ENCODE measurements at places on chromosomes 2 and 18.

DNA sequence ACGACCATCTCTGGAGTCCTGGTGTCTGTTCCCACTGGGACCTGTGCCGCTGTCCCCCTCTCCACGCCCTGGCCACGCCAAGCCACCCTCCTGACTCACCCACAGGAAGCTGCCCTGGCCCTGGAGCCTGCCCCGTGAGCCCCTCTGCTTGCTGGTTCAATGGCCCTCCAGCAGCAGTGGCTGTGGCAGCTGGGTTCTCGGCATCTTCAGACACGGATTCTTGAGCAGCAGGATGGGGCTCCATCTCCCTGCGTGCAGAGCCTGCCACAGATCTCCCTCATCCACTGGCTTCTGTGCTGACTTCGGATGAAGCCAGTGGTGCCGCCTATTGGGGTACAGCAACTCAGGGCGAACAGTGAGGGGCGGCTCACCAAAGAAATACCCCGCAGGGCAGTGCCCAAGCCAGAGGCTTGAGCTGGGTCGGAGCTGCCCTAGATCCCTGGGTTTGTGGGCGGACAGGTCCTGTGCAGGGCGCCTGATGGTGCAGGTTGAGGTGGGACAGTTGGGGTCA lies 14.0 kb downstream of the CAPN10 start:
- no peak for DNase-seq

- no peak for DNase-seq
Measured at GRCh38 chr2:974502-974901, 23.9 kb downstream of the SNTG2 start.

GRCh38 chr2:74181739-74182138 lies 3.1 kb upstream of the MOB1A start:
- no peak for DNase-seq

DNA sequence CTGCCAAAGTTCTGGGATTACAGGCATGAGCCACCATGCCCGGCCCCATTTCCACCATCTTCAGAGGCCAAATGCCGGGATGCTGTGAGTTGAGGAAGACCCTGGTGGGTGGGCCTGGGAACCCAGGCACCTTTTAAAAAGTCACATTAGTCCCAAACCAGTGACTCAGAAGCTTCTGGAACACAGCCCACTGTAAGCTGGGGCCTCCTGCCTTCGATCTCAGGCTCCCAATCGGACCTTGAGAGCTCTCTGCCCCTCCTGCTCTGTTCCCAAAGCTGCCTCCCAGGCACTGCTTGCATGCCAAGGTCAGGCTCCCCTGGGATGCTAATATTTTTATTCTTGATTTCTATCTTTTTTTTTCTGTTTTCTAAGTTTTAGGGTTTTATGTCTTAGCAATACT lies 4.2 kb downstream of the ADCY3 start:
- DNase-seq = no peak

DNA sequence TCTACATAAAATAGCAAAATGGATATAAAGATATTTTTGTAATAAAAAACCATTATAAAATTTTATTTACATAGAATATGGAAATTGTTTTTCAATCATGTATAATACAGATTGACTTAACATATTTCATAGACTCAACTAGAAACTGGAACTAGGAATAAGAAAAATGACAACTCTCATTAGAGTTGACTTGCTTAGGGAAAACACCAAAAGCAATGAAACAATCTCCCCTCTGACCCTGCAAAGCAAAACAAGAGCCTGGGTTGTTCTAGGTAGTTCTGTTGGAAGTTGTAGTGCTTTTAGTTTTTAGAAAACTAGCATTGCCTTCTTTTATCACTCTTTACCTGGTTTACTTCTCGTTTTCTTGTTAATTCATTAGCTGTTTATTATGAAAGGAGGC lies 32.2 kb upstream of the MTIF2 start:
- DNase-seq = no peak

DNA sequence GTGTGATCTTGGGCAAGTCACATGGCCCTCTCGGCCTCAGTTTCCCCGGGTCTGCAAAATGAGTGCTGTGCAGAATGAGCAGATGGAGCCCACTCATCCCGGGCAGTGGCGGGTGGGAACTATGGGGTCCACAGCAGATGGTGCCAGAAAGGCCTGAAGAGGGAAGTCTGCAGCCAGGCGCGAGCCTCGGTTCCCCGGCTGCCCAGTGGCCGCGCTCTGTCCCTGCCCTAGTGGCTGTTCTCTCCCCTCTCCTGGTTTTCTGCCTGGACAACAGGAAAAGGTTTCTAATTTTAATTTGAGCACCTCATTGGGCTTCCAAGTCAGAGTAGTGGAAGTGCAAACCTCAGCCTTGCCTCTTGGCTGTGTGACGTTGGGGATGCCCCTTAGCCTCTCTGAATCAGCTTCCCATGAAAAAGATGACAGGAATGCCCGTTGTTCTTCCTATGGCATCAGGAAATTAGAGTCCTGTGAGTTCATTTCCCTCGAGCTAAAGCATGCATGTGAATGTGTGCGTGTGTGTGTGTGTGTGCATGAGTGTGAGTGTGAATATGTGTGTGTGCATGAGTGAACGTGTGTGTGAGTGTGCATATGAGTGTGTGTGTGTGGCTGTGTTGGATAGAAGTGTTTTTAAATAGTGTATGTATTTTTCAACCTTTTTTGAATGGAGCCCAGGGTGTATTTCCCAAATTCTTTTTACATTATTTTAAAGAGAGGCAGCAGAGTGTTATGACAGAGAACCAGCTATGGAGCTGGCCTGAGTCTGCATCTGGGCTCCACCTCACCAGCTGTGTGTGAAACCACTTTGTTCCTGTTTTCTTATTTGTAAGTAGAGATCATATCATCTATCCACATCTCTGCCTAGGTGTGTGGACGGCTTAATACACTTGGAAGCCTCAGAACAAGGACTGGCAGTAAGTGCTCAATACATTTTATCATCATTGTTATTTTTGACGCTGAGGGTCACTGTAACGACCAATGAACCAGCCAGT lies 41.3 kb downstream of the RRM2 start:
- no peak for DNase-seq

DNA sequence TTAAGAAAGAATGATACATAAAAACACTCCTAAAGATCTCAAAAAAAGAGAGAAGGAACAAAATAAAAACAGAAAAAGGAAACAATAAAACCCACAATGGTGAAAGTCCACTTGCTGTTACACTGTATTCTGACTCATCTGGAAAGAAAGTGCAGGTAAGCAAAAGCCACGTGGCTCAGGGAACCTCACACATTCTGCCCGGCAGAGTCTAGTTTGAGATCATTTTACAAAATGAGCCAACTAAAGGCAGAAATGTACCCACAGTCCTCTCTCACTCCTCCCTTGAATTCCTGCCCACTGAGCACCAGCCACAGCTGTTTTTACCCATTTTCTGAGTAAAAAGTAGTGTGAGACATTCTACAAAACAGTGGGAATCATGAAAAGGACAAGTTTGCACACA lies 10.0 kb downstream of the KCNH7 start:
- DNase-seq = no peak

- no peak for DNase-seq
Measured at GRCh38 chr2:74921236-74921736, 37.2 kb upstream of the POLE4 start.

DNA sequence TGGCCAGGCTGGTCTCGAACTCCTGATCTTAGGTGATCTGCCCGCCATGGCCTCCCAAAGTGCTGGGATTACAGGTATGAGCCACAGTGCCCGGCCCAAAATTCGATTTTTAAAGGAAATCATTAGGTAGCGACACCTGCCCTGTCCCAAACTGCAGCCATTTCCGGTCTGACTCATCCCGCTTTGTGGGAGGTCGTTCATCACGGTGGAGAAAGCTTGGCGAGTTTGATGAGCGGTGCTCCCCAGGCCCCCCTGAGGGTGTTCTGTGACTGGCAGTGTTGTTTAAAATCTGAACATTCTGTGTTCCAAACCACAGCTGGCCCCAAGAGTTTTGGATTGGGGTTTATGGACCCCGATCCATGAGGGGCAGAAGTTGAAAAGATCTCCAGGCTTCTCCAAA lies 53.0 kb upstream of the GLI2 start:
- no peak for DNase-seq

- no peak for DNase-seq
Measured at GRCh38 chr2:191222952-191223351, 22.3 kb upstream of the MYO1B start.

DNA sequence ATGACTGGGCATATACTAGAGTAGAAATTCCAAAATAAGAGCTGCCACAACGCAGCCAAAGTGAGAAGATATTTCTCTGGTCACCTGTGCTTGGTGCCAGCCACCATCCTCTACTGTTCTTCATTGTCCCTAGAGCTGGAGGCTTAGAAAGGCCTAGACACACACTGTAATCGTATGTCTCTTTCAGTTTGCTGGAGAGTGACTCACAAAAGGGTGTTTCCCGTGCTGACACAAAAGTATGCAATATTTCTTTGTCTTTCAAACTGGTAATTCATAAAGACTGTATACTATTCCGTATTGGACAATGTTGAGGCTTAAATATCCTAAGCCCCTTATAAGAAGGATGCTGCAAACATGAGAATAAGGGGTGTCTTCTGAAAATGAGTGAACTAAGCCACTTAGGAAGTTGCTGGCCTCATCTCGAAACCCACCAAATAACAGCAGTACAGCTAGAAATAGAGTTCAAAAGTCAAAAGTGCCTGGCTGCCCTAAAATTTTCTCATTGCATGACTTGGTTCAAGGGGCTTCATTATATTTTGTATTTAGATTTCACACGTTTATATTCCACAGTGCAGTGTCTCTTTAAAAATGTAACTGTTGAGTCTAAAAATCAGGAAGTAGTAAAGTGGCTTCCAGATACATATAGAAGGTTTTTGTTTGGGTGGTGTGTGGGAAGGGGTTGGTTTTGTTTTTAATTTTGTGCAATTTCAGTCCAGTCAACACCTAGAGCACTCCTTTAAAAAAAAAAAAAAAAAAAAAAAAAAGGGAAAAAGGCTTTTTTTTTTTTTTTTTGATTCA lies 601.1 kb downstream of the ARHGAP15 start:
- no peak for DNase-seq

DNA sequence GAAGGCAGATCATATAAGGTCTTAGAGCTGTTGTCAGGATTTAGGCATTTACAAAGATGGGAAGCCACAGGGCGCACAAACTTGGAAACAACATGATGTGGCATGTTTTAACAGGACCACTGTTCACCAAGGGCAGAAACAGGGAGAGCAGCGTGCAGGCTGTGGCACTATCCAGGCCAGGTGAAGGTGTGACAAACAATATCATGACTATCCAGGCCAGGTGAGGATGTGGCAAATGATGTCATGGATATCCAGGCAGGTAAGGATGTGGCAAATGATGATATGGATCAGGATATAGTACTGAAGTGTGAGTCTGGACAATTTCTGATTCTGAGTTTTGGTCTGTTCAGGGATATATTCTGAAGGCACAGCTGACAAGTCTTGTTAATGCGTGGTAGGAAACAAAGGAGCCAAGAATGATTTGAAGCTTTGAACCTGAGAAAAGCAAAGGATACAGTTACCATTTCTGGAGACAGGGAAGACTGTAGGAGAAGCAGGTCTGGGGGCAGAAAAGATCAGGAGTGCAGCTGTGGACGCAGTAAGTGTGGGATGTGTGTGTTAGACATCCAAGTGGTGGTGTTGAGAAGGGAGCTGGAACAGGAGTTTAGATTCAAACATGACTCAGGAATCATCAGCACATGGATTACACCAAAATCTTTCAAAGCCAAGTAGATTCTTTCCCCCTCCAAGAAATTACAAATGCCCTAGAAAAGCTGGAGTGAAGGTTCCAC lies 205.9 kb downstream of the TMEM163 start:
- no peak for DNase-seq

- DNase-seq = no peak
Measured at GRCh38 chr2:65214361-65214760, 13.3 kb upstream of the ACTR2 start.
